Stimulated activated naive CD8-positive, alpha-beta T cell treated with anti-CD3 and anti-CD28 coated beads, Interleukin-15, amount 100 ng/mL, for 72 hours (primary cell): ENCODE measurements at places on chromosomes 7 and 10.

- no peak for DNase-seq
Observed at GRCh38 chr7:29315122-29315891, 120.7 kb downstream of the CHN2 start.

GRCh38 chr7:28625432-28625831 is 213.1 kb downstream of the CREB5 start:
- DNase-seq: no peak

- DNase-seq: no peak
Observed at GRCh38 chr7:1567049-1567771, 2.6 kb downstream of the PSMG3 start.

DNA sequence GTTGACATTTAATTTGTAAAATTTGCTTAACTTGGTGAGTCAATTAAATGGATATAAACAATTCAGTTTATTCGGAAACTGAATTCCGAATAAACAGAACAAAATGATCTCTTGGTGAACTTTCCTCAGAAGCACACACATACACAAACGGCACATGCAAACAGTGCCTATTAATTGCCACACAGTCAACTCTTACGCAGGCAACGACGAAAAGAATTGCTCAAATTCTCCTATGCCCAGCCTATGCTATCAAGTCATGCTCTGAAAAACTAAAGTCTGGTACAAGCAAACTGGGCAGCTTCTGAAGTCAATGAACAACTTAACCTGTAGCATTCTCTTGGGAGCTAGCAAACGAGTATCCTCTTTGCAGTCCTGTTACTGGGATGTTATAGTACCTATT is 38.8 kb upstream of the ASL start:
- no peak for DNase-seq

GRCh38 chr10:61984803-61985418 is 83.4 kb downstream of the ARID5B start:
- no peak for DNase-seq

DNA sequence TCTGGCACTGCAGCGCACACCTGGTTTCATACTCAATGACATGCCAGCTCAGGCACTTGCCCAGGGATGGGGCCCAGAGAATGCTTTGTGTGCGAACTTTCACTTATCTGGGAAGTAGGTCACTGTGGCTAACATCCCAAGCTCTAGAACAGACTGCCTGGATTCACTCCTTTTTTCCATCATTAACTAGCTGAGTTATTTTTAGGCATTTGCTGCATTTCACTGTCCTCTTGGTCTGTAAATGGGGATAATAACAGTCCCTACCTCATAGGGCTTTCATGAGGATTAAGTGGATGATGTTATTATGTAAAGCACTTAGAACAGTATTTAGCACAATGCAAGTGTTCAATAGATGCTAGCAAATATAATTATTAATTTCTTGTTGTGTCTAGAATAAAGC is 98.7 kb upstream of the DOCK1 start:
- DNase-seq: no peak

DNA sequence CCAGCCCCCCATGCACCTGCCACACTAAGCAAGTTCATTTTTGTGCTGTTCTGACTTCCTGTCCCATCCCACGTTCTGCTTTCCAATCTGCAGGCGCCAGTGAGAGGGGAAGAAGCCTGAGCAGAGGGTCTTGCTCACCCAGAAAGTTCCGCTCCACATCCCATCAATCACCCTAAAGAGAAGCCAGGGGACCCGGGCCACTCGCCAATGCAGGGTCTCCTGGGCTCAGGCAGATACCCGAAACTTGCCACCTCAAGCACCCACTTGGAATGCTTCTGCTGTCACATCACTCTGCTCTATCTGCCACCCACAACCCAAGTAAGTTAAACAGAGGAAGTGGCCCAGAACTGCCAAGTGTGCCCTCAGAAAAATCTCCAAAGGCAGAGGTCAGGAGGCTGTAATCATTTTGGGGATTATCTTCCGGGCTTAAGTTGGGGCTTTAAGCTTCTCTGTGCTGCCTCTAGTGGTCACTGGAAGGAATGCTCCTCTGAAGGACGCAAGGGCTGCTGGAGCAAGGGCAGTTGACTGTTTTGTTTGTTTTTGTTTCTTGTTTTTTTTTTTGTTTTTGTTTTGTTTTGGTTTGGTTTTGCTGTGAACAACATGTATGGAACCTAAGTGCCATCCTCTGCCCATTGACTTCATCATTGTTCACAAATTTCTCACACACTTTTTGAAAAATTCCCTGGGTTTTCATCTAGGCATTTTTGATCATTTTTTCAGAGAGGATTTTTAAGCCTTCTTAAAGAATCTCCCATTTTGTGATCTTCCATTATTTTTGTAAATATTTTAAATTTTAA is 25.5 kb downstream of the PRR15 start:
- peak; percentile 25 for DNase-seq

DNA sequence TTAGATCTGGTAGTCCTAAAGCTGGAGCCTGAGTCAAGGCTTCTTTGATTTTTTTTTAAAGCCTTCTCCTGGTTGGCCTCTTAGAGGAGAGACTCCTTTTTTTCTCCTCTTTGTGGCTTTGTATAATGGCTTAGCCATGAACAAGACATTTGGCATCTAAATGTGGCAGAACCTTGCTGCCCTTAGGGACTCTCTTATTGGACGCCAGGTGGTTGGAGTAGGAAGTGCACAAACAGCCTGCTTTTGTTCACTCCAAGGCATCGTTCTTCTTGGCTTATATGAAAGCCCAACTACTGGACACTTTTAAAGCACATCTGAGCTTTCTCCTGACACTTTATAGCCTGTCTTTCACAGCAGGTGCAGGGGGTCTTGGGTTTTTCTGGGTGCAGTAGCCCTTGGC is 25.0 kb downstream of the ZPBP start:
- peak; percentile 13 for DNase-seq

DNA sequence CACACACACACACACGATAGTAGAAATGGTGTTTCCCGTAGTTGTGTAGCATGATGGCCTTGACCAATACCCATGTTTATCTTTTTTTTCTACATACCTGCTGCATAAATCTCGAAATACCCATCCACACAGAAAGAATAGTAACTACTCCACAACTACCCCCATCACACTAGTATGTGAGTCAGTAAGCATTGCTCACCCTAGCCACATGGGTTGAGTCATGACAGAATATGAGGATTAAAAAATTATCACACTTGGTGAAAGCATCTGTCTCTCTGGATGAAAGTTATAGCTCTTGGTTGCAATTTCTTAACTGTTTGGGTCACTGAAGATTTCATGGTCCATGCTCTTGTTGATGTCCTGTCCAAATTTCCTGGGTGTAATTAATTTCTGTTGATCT is 103.4 kb upstream of the MDFIC start:
- DNase-seq: no peak

DNA sequence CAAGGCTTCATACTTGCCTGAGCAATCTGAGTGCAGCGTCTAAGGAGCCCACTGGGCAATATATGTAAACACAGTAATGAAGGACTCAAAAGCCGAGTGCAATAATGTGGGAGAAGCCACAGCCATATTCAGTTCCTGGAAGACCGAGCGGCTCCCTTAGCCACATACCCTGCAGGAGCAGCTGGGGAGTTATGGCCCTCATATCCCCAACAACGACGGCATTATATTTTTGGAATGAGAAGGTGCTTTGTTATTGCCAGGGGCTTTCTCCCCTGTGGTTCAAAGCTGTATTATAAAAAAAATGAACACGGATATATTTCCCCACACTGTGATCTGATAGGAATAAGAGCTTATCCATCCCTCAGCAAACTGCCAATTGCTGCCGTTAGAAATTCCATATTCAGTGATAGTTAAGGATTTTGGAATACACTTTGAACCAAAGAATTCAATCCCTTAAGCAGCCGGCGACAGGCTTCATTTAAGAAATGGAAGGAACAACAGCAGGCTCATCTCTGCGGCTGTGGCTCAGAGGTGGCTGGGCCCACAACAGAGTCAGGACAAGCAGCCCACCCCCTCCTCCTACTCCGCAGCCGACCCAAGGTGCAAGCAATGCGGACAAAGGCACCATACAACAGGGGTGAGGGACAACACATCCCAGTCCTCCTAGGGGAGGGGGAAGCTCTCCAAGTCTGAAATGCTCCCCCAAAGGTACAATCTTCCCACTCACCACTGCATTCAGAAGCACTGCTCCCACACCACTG is 77.2 kb downstream of the TNS3 start:
- DNase-seq: no peak

- DNase-seq: no peak
Observed at GRCh38 chr10:127322286-127322685, 125.9 kb upstream of the INSYN2A start.

DNA sequence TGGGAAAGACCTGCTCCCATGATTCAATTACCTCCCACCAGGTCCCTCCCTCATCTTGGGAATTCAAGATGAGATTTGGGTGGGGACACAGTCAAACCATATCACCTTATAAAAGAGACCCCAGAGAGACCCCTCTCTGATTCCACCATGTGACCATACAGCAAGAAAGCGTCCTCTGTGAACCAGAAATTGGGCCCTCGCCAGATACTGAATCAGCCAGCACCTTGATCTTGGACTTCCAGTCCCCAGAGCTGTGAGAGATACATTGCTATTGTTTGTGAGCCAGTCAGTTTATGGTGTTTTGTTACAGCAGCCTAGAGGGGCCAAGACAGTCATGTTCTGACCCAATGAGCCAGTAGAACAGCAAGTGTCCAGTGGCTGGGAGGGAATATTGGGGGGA is 232.6 kb downstream of the PAXIP1 start:
- DNase-seq: no peak

GRCh38 chr10:22711373-22711772 is 3.0 kb downstream of the PIP4K2A start:
- no peak for DNase-seq
